ENCODE measurements at places on chromosomes 11 and 22. TPM values are rescaled to one million over a fixed set of nuclear protein-coding genes. Genes with fewer than 3 reads are reported as not detected.

- no peak overlapping the region for H3K27ac ChIP-seq
- no peaks in the 10 kb centered on the region for H3K27me3 ChIP-seq
- no peak for DNase-seq
- H3K4me1 ChIP-seq = no peaks in the 10 kb centered on the region
Observed at GRCh38 chr22:20068640-20069039, 11.4 kb upstream of the DGCR8 start.

- no peak overlapping the region for H3K4me3 ChIP-seq
- H3K27ac ChIP-seq = no peak overlapping the region
- no peaks in the 10 kb centered on the region for H3K36me3 ChIP-seq
- H3K27me3 ChIP-seq = no peaks in the 10 kb centered on the region
- no peak for DNase-seq
Observed at GRCh38 chr22:18012531-18012930, 11.8 kb downstream of the MICAL3 start.

- H3K27ac ChIP-seq = peak overlapping the region; percentile 71
- peaks cover 26% of the 10 kb centered on the region for H3K36me3 ChIP-seq
- H3K27me3 ChIP-seq = no peaks in the 10 kb centered on the region
- no peaks in the 10 kb centered on the region for H3K4me1 ChIP-seq
- DNase-seq = no peak
Observed at GRCh38 chr11:119085437-119085847, 761 bp downstream of the HMBS start.

Gene FGF4
- not detected for total RNA-seq

Measured in Calu3 (cell line).